ENCODE measurements at places on chromosomes 4 and X. TPM values are rescaled to one million over a fixed set of nuclear protein-coding genes. Genes with fewer than 3 reads are reported as not detected.
A peak's percentile ranks its signal among the peaks of the same experiment; 100 is the strongest.

DNA sequence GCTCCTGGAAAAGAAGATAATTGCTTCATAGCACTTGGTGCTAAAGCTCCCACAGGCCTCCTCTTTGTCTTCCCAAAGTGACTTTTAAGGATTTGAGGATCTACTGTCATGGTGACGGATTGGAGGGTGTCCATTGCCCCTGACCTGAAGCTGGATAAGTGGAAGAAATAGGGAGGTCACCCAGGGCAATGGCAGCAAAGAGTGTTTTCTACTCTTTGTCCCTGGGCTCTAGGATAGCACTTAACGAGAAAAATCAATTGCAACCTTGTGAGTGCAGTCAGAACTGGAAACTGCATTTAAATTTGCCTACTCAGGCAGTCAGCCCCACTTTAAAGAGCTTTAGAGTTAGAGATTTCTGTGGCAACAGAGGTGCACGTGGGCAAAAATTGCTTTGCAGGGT is 43.7 kb upstream of the XK start:
- no peak for DNase-seq

DNA sequence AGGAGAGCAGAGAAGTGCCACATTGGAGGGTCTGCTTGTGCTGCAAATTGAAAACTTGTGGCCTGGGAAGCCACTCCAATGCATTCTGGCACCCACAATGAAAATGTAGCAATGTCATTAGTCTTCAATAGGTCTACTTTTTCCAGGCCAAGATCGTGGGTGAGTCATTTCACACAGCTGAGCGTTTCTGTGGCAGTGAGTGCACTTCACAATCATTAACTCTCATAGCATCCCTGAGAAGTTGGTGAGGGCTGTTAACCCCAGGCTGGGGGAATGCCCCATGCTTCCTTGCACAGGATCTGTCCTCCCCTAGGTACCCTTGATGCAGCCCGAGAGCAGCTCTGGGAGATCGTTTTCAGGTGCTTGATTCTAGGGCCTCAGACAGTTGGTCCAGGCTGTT is 196.8 kb upstream of the ATP6AP2 start:
- no peak for DNase-seq

DNA sequence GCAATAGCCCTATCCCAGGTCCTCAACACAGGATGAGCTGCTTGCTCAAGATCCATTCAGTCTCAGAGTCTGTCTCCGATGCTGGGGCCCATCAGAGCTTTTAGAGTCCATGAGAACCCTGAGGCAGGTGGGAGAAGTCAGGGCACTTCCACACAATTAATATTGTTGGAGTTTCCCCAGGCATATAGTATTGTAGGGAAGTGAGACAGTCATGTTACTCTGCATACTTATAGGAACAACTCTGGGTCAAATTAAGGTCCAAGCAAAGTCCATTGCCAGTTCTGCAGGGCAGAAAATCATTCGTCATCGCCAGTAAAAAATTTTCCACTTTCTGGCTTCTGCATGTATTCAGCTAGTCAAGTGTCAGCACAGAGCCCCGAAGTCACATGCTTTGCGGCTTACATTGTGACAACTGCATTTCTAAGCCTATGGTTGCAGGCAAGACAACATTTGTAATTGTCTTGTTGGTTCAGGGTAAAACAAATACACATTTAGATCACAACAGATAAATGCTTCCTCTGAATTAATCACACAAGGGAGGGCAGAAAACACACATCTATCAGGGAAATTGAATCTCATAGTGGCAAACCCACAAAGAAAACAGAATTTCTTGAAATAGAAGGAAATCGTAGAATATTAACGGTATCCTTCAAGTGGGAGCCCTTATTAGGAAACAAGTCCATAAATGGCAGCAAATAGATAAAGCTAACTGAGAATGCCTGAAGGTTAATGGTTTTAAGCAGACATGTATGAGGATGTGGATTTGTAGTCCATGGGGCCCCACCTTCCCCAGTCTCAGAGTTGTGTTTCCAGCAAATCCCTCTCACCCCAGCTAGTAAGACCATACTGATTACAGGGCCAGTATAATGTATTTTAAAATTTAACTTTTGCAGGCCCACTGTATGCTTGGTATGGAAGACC is 412.1 kb upstream of the RASGEF1B start:
- no peak for DNase-seq

GRCh38 chrX:53324803-53325202 is 43.4 kb upstream of the IQSEC2 start:
- no peak for DNase-seq

Gene SLITRK2
- total RNA-seq: not detected

GRCh38 chr4:76651616-76652015 is 216.6 kb downstream of the SHROOM3 start:
- no peak for DNase-seq

Gene OTUD4
- total RNA-seq: 22.9 TPM

Gene ZNF518B
- total RNA-seq: 30.5 TPM

- DNase-seq: peak; percentile 53
Measured at GRCh38 chr4:149999485-150000074, 78.7 kb upstream of the DCLK2 start.

Gene GYPB
- total RNA-seq: not detected

Gene OCIAD1
- 97.1 TPM for total RNA-seq

- no peak for DNase-seq
Measured at GRCh38 chrX:20432746-20433387, 166.2 kb upstream of the RPS6KA3 start.

DNA sequence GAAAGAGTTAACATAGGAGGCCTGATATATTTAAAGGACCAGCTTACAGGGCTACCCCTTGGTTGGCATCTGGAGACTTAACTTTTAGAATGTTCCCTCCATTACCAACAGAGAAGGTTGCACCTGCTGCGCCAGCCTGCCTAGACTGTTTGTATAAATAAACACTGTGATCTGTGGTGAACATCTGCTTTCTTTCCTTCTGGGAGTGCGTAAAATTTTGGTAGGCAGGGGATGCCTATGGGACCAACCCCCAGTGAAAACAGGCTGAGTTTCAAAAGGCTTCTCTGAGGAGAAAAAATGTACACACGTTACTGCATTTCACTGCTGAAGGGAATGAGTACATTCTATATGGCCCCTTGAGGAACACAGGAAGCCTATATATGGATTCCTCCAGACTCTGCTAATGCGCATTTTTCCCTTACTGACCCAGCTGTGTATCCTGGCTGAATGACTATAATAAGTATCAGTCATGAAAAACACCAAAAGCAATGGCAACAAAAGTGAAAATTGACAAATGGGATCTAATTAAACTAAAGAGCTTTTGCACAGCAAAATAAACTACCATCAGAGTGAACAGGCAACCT is 13.8 kb downstream of the CENPC start:
- DNase-seq: no peak

GRCh38 chrX:78133238-78133960 is 6.1 kb downstream of the TAF9B start:
- DNase-seq: no peak

DNA sequence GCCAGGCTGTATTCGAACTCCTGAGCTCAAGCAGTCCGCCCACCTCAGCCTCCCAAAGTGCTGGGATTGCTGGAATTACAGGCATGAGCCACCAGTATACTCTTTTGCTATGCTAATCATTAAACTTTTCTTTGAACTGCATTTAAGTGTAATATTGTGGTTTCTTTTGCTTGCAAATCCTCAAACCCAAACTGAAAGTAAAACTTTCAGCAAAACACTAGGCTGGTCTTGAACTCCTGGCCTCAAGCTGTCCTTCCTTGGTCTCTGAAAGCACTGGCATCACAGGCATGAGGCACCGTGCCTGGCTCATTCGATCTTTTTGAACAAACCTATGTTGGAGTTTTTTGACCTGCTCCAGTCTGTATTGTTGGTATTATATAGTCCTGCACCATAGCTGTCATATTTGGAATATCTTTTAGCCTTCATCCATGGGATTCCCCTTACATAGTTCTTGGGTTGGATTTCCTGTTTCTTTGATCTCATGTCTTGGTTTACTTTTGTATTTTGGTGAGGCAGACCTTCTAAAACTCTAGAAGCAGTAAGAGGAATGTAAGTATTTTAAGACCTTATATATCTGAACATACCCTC is 34.1 kb downstream of the MOB1B start:
- DNase-seq: no peak

GRCh38 chrX:7127056-7127455 is 20.5 kb upstream of the STS start:
- DNase-seq: no peak

DNA sequence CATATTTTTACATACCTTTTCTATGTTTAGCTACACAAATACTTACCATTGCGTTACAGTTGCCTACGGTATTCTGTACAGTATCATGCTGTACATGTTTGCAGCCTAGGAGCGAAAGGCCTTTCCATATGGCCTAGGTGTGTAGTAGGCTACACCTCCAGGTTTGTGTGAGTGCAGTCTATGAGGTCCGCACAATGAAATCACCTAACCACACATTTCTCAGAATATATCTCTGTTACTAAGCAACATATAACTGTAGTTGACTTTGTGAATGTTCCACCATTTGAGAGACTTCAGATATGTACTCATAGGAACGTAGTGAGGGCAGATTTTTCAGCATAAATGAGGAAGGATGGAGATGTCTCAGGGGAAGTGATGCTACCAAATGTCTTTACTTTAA is 62.6 kb downstream of the WWC2 start:
- no peak for DNase-seq

DNA sequence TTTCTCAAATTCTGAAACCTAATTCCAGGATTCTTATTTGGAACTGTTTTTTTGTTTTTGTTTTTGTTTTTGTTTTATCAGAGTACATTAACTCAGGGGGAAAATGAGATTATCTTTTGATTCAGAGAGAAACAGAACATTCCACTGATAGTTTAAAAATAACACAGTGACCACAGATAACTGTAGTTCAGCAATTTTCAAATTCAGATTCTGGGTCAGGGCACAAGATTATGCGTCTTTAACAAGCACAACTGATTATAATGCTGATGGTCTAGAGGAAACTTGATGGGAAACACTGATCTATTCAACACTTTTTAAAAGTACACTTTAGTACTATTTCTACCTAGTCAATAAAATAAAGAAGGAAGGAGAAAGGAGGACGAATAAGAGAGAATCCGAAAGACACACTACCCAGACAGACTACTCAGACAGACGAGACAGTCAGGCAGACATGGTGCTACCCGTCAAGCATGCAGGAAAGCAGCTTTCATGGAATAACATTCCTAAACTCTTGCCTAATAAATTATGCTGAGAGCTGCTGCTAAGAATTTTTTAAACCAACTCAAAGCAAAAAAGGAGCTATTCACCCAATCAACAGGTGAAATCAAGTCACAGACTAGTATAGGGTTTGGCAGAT is 59.0 kb downstream of the APBB2 start:
- DNase-seq: no peak

DNA sequence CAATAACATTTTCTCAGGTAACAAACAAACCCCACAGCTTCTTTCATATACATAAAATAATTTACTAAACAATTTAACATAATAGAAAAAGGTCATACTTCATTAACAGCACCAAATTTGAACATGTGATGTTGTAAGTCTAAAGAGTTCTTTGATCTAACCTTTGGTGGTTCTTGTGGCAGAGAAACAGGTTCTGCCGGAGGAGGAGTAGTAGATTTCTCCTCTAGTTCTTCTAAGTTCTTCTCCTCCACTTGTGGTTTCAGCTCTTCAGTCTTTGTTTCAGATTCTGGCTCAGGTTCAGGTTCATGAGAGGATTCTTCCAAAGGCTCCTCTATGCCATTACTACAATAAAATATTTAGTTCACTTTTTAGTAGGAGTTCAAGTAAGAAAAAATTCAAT is 18.3 kb downstream of the G3BP2 start:
- DNase-seq: no peak

Gene PDE6B
- total RNA-seq: 0.64 TPM

DNA sequence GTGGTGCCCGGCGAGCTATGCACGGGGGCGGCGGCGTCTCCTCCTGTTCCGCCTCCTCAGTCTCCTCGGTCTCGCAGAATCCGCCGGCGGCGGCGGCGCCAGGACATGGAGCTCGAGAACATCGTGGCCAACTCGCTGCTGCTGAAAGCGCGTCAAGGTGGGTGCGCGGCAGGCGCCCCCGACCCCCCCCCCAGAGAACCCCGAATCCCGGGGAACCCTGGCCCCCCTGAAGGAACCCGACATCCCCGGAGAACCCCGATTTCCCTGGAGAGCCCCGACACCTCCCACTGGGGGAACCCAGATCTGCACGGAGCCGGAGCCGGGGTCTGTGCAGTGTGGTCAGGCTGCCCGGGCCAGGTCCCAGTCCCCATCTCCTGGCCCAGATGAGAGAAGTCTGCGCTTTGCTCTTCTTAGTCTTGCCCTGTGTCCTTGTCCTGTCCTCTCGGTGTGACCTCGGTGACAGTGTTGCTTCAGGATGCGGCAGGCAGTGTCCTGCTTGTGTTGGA is 648 bp downstream of the GRK4 start:
- no peak for DNase-seq

GRCh38 chr4:134126000-134126560 is 75.5 kb downstream of the PABPC4L start:
- DNase-seq: no peak

Gene MAML3
- total RNA-seq: 0.79 TPM

GRCh38 chrX:81414630-81415029 is 212.7 kb downstream of the SH3BGRL start:
- peak; percentile 0 for DNase-seq

- DNase-seq: no peak
Measured at GRCh38 chr4:24570172-24570571, 14.2 kb downstream of the DHX15 start.

- peak; percentile 47 for DNase-seq
Measured at GRCh38 chr4:96736352-96736889, 896.5 kb downstream of the PDHA2 start.

GRCh38 chr4:80202190-80202711 is 4.9 kb downstream of the PRDM8 start:
- peak; percentile 46 for DNase-seq
